ENCODE measurements at places on chromosomes 6 and 20.
A peak's percentile ranks its signal among the peaks of the same experiment; 100 is the strongest.

DNA sequence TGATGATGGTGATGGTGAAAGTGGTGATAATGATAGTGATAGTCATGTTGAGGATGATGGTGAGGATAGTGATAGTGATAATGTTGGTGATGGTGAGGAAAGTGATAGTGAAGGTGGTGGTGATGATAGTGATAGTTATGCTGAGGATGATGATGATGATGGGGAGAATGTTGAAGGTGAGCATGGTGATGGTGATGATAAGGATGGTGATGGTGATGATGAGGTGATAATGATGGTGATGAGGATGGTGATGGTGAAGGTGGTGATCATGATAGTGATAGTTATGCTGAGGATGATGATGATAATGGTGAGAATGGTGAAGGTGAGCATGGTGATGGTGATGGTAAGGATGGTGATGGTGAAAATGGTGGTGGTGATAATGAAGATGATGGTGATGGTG is 64.9 kb upstream of the ZNF337 start:
- no peak for DNase-seq

GRCh38 chr20:48697845-48698491 is 129.8 kb downstream of the PREX1 start:
- DNase-seq = peak; percentile 69

- no peak for DNase-seq
Measured at GRCh38 chr6:23086100-23086499, 516.7 kb downstream of the HDGFL1 start.

DNA sequence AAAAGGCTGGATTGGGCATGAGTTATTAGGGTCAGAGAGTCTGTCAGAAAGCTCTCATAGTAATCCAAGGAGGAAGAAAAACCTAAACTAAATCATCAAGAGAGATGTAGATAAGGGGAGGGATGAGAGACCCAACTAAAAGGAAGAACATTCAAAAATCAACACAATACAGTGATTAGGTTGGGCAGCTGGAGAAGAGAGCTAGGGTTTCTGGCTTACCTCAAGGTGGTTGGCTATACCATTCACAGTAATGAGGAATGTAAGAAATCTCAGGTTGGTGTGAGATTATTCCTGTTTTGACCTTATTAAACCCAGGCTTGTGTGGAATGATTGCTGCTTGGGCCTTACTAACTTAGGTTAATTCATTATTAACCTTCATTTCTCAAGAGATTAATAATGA is 6.2 kb upstream of the COX7A2 start:
- no peak for DNase-seq

- peak; percentile 60 for DNase-seq
Measured at GRCh38 chr20:47440857-47441773, 60.6 kb upstream of the NCOA3 start.

- DNase-seq = no peak
Measured at GRCh38 chr6:85920782-85921181, 278.1 kb upstream of the SYNCRIP start.

Measured in H54 (cell line).